ENCODE measurements at places on chromosomes 1 and 21. TPM values are rescaled to one million over a fixed set of nuclear protein-coding genes. Genes with fewer than 3 reads are reported as not detected.

The RNU1-3 gene
- total RNA-seq = under 0.01 TPM

The RPF1 gene
- 82.5 TPM for total RNA-seq

The CD1D gene
- 6.4 TPM for total RNA-seq

The PWP2 gene
- total RNA-seq = 8.6 TPM

The RPL5 gene
- total RNA-seq = 2,538 TPM

The ITLN1 gene
- not detected for total RNA-seq

The TMEM82 gene
- total RNA-seq = 2.2 TPM

The CALML6 gene
- total RNA-seq = 3.7 TPM

The MSH4 gene
- total RNA-seq = 0.24 TPM

The CHIA gene
- total RNA-seq = not detected

The AMY1C gene
- total RNA-seq = not detected

The LAMB3 gene
- 0.45 TPM for total RNA-seq

The LMOD1 gene
- 0.42 TPM for total RNA-seq

The AHCYL1 gene
- 49.1 TPM for total RNA-seq

The FMO1 gene
- total RNA-seq = not detected

The KRTAP19-3 gene
- not detected for total RNA-seq

The MTFR1L gene
- total RNA-seq = 38.8 TPM

The METTL13 gene
- 47.9 TPM for total RNA-seq

The FCRLB gene
- total RNA-seq = 0.74 TPM

The FAM167B gene
- 3.1 TPM for total RNA-seq

The CELA2B gene
- total RNA-seq = not detected

The IFFO2 gene
- 19.6 TPM for total RNA-seq

The BEST4 gene
- total RNA-seq = 0.80 TPM

The CHI3L1 gene
- 0.37 TPM for total RNA-seq

The C1orf141 gene
- not detected for total RNA-seq

The VCAM1 gene
- not detected for total RNA-seq

The PLA2G2C gene
- total RNA-seq = 0.04 TPM

The PLEKHG5 gene
- total RNA-seq = 27.4 TPM

The ABCD3 gene
- total RNA-seq = 34.5 TPM

The ZBTB7B gene
- 40.6 TPM for total RNA-seq

The CENPF gene
- 76.7 TPM for total RNA-seq

The AHCTF1 gene
- 43.4 TPM for total RNA-seq

The CNKSR1 gene
- 23.1 TPM for total RNA-seq

The LCE2C gene
- total RNA-seq = not detected

The CA6 gene
- total RNA-seq = not detected

The DNAJC28 gene
- total RNA-seq = 1.4 TPM

The AQP10 gene
- not detected for total RNA-seq

The ATP1A2 gene
- 14.5 TPM for total RNA-seq

The BNIPL gene
- 0.48 TPM for total RNA-seq

The ADORA1 gene
- 5.7 TPM for total RNA-seq

The SH2D1B gene
- not detected for total RNA-seq
